H1 (cell line): ENCODE measurements at places on chromosomes 3 and 15. TPM values are rescaled to one million over a fixed set of nuclear protein-coding genes. Genes with fewer than 3 reads are reported as not detected.

TM6SF1 gene
- 0.90 and 1.0 TPM in 2 replicates for total RNA-seq

CMSS1 gene
- 65.9 and 75.1 TPM in 2 replicates for total RNA-seq

CD200R1L gene
- total RNA-seq, result not detected in 2 replicates

TXNRD3 gene
- 3.2 and 3.4 TPM in 2 replicates for total RNA-seq

UROC1 gene
- not detected in 2 replicates for total RNA-seq

FOXL2 gene
- total RNA-seq, result 2.2 and 2.4 TPM in 2 replicates

TBCCD1 gene
- 13.4 and 13.9 TPM in 2 replicates for total RNA-seq

CFAP20DC gene
- total RNA-seq, result 2.0 and 2.8 TPM in 2 replicates

CAMKV gene
- total RNA-seq, result 66.4 and 67.9 TPM in 2 replicates

- DNase-seq, result no peak
Measured at GRCh38 chr3:5251196-5251583, 63.7 kb downstream of the EDEM1 start.

DNA sequence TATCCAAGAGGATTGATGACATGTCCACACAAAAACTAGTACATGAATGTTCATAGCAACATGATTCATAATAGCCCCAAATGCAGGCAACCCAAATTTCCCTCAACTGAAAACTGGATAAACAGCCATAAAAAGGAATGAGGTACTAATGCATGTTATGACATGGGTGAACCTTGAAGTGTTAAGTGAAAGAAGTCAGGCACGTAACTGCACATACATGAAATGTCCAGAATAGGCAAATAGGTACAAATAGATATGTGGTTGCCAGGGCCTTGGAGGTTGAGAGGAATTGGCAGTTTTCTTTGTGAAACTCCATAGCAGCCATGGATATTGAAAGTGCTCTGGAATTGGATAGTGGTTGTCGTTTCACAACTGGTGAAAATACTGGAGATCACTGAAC lies 52.2 kb upstream of the CCR4 start:
- no peak for DNase-seq

GRCh38 chr3:190031887-190032752 lies 88.6 kb downstream of the P3H2 start:
- DNase-seq, result no peak

GRCh38 chr3:134699141-134699711 lies 48.4 kb upstream of the KY start:
- DNase-seq, result peak; percentile 37

DNA sequence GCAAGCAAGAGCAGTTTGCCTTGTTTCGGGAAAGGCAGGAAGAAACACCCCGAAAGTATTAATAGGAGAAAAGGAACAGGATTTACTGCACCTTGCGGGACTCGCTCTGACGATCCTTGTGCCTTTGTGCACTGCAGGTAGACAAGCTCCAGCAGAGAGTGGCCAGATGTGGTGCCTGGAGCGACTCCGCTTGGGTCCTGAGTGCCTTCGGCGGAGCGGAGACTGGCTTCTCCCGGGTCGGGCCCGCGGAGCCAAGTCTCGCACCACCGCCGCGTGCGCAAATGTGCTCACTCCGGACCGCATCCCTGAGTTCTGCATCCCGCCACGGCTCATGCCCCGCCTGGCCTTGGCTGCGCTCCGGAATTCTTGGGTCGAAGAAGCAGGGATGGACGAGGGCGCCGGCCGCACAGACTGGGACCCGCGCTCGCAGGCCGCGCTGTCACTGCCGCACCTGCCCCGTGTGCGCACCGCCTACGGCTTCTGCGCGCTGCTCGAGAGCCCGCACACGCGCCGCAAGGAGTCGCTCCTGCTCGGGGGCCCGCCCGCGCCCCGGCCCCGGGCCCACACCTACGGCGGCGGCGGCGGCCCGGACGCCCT lies 769 bp downstream of the C2CD4A start:
- no peak for DNase-seq

DNA sequence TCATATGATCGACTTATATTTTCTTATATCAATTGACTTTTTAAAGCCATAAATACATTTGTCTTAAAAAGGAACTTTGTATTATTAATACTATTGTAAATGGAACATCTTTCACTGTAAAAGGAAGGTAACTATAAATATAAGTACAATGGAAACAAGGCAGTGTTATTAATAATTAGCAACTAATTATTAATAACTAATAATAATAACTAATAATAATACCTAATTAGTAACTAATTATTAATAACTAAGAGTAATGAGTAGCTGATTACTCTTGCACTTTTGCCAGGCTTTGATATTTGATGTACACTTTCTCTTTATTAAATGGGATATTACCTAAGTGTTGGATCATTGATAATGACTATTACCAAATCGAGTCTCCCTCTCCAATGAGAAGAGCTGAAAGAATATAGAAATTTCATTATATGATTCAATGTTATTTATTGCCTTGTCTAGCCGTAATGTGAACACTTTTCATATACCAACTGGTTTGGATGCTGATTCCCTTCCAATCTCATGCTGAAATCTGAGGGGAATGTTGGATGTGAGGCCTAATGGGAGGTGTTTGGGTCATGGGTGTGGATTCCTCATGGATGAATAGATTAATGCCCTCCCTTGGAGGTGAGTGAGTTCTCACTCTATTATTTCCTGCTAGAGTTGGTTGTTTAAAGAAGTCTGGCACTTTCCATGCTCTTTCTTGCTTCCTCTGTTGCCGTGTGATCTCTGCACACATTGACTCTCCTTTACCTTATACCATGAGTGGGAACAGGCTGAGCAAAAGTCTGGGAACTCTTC lies 202.1 kb upstream of the ZBTB20 start:
- no peak for DNase-seq

DNA sequence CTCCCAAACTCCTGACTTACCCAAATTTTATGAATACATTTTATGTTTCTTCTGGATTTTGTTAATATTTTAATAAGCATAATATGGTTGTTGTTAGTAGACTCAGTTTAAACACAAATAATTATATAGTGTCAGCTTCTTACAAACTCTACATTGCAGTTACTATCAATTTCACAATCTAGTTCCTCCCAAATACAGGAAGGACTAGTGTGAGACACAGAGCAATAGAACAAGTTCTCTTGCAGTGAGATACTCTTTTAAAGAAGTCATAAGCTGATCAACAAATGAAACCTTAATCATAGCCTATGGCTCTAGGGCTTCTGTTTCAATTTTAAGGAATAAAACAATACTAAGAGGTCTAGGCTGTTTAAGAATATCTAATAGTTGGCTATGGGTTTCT lies 86.1 kb downstream of the SAMMSON start:
- DNase-seq, result no peak

- DNase-seq, result no peak
Measured at GRCh38 chr3:51966486-51966885, 768 bp downstream of the PCBP4 start.

GRCh38 chr3:152156880-152157279 lies 111.8 kb upstream of the MBNL1 start:
- no peak for DNase-seq

DNA sequence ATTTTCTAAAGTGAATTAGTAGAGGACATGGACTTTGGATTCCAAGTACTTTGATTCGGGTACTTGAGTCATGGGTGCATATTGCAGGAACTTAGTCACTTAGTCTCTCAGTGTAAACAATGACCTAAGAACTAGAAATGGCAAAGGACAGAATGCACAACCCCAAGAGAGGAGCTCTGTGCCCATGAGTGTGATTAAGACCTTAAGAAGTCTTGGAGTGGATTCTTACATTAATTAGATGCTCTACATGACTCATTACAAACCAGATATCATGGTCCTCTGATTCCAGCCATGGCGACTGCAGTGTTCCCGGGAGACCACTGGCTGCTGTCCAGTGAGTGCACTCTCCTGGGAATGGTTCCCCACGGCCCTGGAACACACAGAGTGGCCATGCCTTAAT lies 251.5 kb downstream of the GABRG3 start:
- no peak for DNase-seq

- DNase-seq, result peak; percentile 44
Measured at GRCh38 chr15:63089260-63090043, 32.2 kb upstream of the LACTB start.

DNA sequence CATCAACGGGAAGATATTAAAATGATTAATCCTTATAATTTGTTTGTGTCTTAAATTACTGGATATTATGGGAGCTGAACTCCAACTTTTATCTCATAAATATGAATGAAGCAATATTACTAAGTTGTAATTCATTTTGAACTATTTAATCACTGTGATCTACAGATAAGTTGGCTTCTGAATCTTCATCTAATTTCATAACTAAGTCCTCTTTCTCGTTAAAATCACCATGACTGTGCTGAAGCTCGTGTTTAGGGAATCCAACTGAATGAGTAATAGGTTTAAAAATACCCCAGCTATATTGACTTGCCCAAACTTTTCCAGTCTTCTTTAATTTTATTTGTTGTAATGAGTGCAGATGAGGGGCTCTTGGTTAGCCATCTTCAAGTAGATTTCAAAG lies 14.1 kb downstream of the MDFIC2 start:
- no peak for DNase-seq

GRCh38 chr15:65049418-65049840 lies 4.2 kb downstream of the SLC51B start:
- peak; percentile 88 for DNase-seq

DNA sequence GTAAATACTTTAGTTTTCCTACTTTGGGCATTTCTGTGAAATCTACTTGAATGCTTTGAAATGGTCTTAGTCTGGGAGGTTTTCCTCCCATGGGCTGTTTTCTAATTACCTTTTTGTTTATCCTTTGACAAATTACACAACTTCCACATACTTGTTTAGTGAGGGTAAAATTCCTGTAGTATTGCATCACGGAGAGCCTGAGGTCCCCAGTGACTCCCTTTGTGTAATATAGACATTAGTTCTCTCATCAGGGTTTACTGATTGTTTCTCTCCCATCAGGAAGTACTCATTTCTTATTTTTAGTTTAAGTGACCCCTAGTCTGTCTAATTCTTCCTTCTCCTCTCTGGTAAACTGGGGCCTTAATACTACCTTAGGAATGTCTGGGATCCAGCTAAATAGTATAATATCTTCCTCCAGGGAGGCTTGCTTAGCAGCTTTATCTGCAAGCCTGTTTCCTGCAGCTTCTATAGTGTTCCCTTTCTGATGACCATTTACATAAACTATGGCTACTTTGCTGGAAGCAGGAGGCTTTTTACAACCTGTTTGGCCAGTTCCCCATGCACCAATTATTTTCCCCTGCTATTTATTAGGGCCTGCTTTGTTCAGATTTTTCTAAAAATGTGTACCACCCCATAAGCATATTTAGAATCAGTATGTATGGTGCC lies 87.2 kb upstream of the XCR1 start:
- no peak for DNase-seq

- DNase-seq, result no peak
Measured at GRCh38 chr15:83250781-83251180, 33.7 kb downstream of the BNC1 start.

- DNase-seq, result no peak
Measured at GRCh38 chr15:77226652-77227051, 155.7 kb upstream of the TSPAN3 start.

- DNase-seq, result no peak
Measured at GRCh38 chr15:48121849-48122248, 1.1 kb downstream of the SLC24A5 start.

GRCh38 chr3:29914861-29915524 lies 634.1 kb downstream of the RBMS3 start:
- no peak for DNase-seq

DNA sequence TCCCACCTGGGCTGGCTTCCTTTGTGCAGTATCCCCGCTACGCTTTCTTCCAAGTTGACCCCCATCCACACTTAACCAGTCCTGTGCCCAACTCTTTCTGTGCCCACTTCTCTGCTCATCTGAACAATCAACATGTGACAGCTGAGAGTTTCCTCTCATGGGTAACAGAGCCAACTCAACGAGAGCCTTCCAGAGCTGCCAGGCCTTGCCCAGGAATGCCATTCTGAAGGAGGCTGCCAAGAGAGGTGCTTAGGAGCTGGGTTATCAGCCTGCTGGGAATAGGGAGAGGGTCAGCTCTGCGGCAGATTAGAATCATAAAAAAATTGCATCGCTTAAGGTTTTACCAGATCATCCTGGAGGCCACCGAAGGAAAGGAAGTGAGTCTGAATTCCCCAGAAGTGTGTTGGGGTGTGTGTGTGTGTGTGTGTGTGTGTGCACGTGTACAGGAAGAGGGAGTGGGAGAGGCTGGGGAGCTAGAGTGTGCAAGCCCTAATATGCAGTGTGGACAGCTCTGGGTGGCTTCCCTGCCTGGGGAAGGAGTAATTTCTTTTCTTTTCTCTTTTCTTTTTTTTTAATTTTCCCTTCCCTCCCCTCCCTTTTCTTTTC lies 66.7 kb downstream of the ITGA11 start:
- DNase-seq, result no peak

GRCh38 chr15:63606308-63606707 lies 9.1 kb downstream of the FBXL22 start:
- no peak for DNase-seq

DNA sequence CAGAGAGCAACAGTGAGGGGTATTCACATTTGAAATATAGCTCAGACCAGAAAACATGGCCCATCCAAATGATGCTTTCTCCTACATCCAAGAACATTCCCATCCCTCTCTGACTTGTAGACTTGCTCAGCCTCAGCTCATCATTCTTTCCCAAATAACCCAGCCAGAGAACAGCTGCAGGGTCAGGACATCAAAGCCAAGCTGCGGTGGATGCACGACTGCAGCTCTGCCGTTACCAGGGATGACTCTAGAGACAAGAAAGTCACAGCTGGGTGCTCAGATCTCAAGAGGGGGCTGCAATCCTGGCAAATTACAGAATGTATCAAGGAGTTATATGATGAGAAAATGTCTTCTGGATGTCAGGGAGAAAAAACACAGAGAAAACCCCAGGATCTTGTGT lies 944.3 kb downstream of the NTRK3 start:
- no peak for DNase-seq

DNA sequence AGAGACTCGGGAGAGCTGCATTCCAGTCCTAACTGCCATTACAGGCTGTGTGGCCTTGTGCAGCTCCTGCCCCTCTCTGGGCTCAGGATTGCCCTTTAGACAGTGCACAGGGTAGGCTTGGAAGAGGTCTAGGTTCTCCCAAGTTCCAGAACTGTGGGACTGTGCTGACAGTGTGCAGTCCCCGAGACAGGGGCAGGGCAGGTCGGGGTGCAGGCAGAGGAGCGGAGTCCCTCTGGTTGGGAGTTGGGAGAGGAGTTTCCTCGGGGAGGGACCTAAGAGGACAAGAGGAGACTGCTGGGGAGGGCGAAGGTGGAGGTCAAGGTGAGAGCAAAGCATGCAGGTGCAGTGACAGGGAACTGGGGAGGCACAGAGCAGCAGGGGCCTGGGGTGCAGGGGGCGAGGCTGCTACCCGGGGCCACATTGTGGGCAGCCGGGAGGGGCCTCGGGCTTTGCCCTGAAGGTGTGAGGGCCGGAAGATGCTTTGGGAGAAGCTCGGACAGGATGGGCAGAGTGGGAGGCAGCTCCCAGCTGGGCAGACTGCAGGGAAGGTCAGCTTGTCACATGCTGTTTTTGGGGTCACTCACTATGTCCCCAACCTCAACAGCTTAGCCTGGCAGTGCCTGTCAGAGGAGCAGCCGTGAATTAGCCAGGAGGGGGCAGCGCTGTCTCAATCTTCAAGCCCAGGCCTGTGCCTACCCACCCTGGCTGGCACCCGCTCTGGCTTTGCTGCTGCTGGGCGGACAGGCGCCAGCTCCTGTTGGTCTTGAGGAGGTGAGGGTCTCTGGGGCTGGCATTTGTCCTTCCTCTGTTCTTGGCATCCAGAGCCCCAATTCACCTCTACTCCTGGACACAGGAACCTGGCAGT lies 15.4 kb upstream of the CSPG4 start:
- no peak for DNase-seq
